Activated gamma-delta T cell treated with Interleukin-2 at 50 U/mL for 16 hours (primary cell): ENCODE measurements at places on chromosomes 1 and 21.

DNA sequence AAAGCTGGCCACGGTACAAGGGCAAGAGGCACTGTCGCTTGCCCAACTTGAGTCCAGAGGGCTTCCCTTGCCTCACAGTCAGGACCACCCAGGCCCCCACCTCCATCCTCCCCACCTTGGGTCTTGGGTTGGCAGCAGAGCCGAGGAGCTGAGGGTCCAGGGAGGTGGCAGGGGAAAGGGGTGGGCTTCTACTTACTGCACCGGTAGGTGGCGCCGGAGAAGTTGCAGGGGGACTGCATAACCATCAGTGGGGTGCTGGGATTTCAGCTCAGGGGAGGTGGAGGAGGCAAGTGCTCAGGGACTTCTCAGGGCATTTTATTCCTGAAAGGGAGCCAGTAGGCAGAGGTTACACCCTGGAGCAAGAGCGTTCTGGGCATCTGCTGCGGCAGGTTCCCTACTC lies 44.0 kb downstream of the TRIM62 start:
- peak; percentile 34 for DNase-seq

DNA sequence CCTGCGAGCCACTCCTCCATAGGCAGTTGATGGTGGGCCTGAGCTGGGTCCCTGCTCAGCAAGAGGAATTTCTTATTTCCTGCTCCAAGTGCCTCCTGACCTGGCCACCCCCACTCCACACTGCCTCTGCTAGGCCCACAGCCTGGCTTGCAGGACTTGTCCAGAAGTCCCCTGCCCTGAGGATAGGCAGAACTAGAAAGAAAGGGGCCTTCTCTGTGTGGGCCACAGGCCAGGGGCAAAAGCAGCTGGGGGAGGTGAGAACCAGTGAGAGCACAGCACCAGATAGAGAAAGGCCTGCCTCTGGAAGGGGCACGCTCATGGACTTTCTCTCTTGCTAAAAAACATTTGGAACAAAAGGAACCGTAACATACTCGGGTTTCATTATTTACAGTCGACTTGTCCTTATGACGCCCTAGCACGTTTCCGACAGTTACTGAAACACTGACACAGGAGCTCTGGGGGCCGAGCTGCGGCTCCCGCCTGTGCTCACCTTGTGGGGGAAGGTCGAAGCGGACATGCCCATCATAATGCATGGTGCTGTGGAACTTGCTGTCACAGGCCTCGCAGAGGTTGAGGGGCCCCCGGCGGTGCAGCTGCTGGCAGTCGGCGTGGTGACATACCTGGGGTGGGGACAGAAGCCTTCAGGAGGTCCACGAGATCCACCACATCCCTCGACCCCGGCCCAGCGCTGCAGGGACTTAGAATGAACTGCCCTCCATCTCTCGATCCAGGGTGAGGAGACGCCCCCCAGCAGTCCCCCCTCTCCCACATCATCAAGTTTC lies 11.3 kb upstream of the TNFRSF25 start:
- no peak for DNase-seq

DNA sequence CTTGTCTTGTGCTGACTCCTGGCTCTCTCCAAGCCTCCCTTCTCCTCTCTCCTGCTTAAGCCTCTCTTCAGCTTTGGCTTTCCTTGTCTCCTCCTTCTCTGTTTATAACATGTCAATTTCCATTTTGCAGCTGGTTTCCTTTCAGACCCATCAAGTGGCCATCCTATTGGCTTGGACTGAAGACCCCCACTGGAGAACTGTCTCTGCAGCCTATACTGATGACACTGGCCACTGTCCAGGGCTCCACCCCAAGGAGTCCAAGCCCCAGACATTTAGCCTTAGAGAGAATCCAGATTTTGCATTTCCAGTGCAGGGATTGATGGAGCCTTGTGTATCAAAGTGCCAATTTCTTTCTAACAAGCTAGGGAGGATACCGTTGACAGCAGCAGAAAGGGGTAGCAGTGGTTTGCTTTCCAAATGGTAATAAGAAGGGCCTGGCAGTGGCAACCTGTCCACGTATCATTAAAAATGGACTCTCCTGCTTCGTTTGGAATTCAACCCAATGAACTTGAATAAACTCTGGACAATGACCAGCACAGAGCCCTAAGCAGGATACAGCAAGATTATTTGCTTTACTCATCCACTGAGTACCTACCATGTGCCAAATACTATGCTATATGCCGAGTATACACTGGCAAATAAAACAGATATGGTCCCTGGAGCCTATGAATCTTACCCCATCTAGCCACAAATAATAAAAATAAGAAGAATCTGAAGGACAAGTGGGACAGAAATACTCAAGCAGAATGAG lies 6.5 kb downstream of the OVAAL start:
- no peak for DNase-seq

GRCh38 chr1:22503721-22504410 lies 52.2 kb downstream of the ZBTB40 start:
- no peak for DNase-seq

GRCh38 chr1:248753029-248753594 lies 2.4 kb downstream of the LYPD8 start:
- DNase-seq: no peak
